ENCODE measurements at places on chromosomes 12 and 14. TPM values are rescaled to one million over a fixed set of nuclear protein-coding genes. Genes with fewer than 3 reads are reported as not detected.
A peak's percentile ranks its signal among the peaks of the same experiment; 100 is the strongest.

DNA sequence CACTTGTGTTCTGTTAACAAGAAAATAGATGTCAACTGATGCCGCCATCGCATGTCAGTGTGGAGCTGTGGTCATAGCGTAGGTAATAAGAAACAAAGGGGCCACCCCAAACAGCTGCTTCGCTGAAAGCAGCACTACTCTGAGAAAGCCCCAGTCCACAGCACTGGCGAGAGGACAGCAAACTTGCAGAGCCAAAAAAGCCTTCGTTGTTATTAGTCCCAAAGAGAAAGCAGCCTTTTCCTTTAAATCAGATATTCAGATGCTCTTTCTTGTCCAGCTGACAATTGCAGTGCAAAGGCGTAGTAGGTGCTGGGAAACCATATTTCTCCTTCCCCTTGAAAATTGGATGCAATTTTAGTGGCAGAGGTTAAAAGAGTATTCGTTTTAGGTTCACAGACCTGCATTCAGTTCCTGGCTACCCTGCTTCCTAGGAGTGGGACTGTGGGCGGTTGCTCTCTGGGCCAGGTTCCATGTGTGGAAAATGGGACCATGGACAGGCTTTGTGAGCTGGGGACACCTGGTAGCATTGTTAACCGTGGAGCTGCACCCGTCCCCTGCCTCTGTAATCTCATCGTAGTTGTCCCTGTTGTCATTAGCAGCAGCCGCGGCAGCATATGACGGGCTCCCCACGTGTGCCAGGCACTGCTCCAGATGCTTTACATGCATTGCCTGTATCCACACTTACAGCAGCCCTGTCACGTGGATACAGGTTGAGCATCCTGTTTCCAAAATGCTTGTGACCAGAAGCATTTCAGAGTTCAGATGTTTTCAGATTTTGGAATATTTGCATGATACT, 54.2 kb downstream of the ELK3 start:
- peak; percentile 60 for DNase-seq

- no peak for DNase-seq
Observed at GRCh38 chr12:8030189-8030588, 2.3 kb upstream of the FOXJ2 start.

- no peak for DNase-seq
Observed at GRCh38 chr12:1914114-1914911, 4.1 kb downstream of the CACNA2D4 start.

- no peak for DNase-seq
Observed at GRCh38 chr12:55982319-55982936, 8.6 kb downstream of the RAB5B start.

GRCh38 chr12:51941604-51942003, 9.9 kb upstream of the ACVR1B start:
- no peak for DNase-seq

DNA sequence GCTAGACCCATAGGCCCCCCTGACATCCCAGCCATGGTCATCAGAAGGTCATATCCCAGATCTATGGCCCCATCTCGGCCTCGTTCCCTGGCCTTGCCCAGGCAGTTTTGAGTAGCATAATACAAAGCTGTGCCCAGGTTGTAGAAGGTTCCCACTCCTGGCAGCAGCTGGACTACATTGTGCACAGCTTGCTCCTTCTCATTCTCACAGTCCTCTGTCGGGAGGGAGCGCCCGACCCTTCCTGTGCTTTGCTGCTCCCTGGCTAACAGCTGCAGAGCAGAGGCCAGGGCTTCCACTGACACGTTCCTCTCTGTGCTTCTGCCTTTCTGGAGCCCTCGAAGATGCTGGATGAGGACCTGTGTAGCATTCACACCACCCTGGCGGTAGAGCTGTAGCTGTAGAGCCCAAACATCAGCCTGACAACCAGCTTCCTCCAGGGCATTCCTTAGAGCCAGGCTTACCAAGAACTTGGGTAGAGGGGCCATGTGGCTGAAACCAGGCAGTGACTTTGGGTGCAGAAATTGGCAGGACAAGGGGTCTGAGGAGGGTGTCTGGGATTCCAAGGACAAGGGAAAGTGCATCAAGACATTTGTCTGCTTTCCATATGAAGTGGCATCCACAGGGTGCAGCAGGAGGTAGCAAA, 1.0 kb downstream of the APOF start:
- DNase-seq, result no peak

DNA sequence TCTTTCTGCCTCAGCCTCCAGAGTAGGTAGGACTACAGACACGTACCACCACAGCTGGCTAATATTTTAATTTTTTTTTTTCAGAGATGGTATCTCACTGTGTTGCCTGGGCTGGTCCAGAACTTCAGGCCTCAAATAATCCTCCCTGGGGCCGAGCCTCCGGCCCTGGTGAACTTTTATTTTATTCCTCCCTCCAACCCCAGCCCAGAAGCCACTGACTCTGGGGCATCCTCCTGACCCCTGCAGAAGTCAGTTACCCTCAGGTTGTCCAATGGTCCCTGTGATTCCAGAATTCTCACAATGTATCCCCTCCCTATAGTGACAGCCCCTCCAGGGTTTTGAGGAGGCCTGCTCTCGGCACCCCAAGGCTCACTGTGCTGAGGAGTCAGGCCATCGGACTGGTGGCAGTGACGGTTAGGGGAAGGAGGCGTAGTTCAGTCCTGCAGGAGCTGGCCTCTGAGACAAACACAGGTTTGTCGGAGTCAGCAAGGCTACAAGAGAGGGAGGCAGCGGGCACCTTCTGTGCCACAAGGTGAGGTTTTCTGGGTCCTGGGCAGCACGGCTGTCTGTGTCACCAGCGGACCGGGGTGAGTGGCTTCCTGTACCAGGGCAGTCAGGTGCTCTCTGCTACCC, 19.4 kb upstream of the FIGNL2 start:
- no peak for DNase-seq

- no peak for DNase-seq
Observed at GRCh38 chr12:54141431-54142113, 47.2 kb downstream of the SMUG1 start.

- no peak for DNase-seq
Observed at GRCh38 chr14:29817767-29818405, 109.8 kb downstream of the PRKD1 start.

GRCh38 chr12:45517381-45517780, 212.1 kb upstream of the ARID2 start:
- DNase-seq, result no peak

DNA sequence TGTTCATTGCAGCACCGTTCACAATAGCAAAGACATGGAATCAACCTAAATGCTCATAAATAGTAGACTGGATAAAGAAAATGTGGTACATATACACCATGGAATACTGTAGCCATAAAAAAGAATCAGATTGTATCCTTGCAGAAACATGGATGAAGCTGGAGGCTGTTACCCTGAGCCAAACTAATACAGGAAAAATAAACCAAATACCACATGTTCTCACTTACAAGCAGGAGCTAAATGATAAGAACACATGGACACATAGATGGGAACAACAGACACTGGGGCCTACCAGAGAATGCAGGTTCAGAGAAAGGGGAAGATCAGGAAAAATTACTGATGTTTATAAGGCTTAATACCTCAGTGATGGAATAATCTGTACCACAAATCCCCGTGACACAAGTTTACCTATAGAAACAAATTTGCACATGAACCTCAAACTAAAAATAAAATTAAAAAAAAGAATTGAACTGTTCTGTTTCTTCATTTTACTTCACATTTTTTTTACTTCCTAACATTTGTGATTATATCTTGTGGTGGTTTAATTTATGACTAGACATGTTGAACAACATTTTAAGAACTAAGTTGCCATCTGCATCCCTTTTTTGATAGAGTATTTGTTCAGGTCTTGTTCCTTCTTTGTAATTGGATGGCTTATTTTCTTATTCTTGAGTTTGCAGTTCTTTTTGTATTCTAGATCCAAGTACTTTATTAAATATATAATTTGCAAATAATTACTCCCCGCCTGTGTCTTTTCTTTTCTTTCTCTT, 835.2 kb downstream of the FSCB start:
- DNase-seq, result no peak

DNA sequence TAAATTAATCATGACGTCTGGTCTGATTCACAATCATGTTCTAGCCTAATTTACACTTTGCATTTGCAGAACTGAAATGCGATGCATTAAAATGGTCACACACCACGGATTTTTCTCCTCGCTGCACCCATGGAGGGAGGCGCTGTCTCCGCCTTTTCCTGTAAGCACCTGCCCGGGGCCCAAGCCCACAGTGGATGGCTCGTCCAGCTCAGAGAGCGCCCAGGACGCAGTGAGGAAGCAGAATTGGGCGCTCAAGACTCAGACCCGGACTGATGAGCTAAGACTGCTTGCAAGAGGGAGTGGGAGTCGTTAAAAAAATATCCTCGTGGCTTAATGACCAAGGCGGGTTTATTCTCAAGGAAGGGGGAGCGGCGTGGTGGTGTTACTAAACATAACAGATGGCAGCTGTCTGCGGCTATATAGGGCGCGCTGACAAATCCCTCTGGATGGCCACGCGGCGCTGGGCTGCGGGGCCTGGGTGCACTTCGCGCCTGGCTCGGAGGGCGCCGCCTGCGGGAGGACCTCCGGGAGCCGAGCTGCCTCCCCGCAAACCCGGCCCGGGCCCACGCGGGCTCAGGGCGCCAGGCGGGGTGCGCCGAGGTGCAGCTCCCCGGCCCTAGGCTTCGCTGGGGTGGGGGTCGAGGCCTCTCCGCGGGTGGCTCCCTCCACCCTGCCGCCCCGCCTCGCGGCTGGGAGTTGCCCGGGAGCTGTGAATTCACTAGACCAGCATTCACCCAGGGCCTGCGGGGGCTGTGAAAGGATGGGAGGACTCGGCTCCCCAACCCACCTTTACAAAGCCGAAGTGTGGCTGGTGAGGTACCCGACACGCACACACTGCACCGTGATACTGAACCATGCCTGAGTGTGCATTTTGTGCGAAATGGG, 78.7 kb downstream of the PPM1A start:
- peak; percentile 16 for DNase-seq

DNA sequence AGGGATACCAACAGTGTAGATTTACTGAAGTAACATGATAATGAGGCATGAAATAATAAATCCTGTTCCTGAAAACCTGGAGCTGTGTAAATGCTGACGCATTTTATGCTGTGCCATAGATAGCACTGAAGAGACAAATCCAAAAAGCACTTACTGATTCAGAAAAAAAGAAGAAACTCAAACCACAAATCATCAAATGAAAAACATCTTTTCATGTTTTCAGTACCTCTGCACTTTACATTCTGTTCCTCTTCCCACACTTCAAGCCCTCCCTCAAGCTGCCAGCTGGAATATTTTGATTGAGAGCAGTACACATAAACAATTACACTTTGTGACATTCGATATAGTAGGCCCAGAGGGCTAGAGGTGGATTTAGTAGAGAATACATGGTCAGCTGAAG, 362.3 kb downstream of the NAV3 start:
- no peak for DNase-seq

DNA sequence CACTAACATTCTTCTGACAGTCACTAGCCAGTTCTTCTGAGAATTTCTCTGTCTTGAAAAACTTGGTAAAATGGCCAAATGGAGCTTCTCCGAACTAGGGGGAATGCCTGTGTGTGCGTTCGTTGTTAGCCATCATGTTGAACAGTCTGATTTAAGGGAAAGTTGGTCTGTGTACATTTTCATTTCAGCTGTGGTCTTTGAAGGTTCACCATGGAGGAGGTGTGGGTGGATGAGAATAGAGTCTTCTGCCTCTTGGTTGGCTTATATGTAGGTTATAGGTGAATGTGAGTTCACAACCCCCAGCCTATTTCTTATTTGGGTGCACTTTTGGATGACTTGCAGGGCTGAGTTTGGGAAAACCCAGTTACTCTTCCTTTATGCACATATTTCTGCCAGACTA, 12.9 kb downstream of the ETV6 start:
- no peak for DNase-seq

DNA sequence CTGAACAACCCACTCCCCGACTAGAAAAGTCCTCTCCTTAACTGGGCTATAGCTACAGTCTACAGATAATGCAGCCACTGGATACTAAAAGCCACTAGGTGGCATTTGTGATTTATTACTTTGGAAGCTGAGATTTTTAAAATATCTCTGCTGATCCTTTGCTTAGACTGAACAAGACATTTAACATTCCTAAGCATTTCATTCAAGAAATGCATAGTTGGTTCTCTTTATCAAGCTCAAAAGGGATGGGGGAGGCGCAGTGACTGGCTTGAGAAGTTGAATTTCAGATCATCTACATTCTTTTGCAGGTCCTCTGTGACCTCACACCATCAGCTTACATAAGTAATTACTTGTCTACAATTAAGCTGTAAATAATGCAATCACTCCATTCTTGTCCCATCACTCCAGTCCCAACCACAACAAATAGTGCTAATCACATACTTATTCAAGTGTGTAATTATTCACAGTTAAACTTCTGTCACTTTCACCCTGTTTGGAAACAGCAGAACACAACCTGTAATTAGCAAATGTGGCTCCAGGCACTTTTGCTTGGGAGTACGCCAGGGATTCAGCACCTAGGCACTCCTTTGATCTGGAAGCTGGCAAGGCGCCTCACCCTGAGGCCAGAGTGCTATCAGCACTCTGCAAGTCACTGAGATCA, 203.6 kb downstream of the NOVA1 start:
- no peak for DNase-seq

DNA sequence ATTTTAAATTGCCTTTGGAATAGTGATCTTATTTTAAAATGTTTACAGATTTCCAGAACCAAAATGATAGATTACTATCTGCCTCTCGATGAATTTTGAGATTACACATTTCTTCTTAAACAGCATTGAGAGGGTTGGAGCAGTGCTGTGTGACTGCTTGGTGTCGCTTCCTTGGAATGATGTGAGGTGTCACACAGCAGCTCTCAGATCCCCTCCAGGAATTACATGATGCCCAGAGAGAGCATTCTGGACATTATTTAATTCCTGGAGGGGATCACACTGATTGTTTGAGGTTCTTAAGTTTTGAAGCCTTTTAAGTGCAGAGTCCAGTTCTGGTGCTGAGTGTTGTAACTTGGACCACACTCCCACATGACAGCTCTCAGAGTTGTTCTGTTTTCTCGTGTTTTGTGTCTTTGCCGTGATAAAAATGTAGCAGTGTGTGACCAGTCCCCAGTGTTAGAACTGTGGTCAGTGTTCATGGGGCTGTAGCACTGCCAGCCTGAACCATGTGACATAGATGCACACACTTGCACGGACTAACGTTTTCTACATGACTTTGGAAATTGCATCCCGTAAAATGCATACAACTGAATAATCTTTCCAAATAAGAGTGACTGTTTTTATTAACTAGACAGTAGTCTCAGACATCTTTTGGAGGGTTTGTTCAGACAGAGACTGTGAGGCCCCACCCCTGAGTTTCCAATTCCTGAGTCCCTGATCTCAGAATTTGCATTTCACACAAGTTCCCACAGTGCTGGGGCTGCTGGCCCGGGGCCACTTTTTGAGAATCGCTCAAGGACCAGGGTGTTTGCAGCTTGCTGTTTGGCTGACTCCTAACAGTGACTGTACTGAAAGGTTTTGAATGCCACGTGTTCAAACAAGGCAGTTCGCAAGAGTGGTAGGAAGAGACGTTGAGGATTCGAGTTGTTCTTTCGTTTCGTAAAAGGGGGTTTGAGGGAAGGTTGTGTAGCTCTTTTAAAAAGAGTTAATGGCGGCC, 26.0 kb downstream of the XRCC3 start:
- peak; percentile 85 for DNase-seq

- no peak for DNase-seq
Observed at GRCh38 chr14:106506881-106507305, 980.5 kb downstream of the TMEM121 start.

Gene KLRC1
- polyA plus RNA-seq, result 0.23 TPM

Gene PRB2
- polyA plus RNA-seq, result not detected

Gene MMP14
- polyA plus RNA-seq, result 33.3 TPM

Gene STAC3
- 1.2 TPM for polyA plus RNA-seq

Gene CCDC175
- not detected for polyA plus RNA-seq

Data from right cardiac atrium (tissue), 5 donors.